ENCODE measurements at places on chromosomes 7 and 10. TPM values are rescaled to one million over a fixed set of nuclear protein-coding genes. Genes with fewer than 3 reads are reported as not detected.

- no peaks in the 10 kb centered on the region for H3K36me3 ChIP-seq
- DNase-seq = no peak
- peaks cover 2% of the 10 kb centered on the region for H3K27me3 ChIP-seq
- H3K27ac ChIP-seq = no peak overlapping the region
- no peak overlapping the region for H3K4me3 ChIP-seq
- H3K4me1 ChIP-seq = no peaks in the 10 kb centered on the region
These were observed 222.2 kb upstream of the FZD1 start for GRCh38 chr7:91041901-91042484.

DNA sequence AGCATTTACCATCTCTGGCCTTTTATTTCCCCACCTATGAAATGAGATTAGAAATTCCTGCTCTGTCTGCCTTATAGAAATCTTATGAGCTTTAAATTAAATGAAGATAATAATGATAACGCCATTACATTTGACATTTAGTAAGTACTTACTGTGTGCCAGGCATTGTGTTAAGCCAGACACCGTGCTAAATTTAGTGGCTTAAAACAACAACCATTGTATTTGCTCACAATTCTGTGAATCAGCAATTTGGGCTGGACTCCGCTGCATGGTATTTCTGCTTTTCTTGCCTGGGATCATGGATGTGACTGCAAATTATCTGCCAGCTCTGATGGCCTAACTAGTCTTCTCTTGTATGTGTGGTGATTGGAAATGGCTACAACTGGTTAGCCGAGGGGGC, 56.4 kb upstream of the CCDC6 start:
- peaks cover 6% of the 10 kb centered on the region for H3K27me3 ChIP-seq
- no peak for DNase-seq
- H3K4me1 ChIP-seq = no peaks in the 10 kb centered on the region
- no peaks in the 10 kb centered on the region for H3K36me3 ChIP-seq
- no peak overlapping the region for H3K27ac ChIP-seq

DNA sequence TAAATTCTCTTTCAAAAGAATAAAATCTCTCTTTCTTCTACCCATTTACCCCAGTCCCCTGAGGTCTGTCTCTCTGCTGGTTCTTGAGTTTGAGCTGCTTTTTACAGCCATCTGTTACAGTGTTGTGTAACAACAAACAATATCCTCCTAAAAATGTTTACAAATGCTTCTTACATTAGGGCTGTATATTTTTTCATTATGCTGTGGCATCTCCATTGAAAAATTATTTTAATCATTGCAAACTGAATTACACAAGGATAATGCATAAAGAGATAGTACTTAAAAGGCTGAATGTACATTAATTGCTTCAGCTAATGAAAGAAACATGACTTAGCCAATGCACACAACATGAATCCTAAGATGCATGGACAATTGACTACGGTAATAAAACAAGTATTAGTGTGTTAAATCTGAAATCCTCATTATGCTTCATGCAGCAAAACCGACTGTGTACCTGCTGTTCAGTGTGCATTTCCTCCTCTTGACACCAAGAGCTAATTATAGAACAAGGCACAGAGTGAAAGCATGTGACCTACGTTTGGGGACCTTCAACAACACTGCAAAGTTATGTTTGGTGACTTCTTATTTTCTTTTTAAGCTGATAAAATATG, 181.7 kb upstream of the RHOBTB1 start:
- peaks cover 3% of the 10 kb centered on the region for H3K27me3 ChIP-seq
- no peak overlapping the region for H3K27ac ChIP-seq
- no peak for DNase-seq
- no peaks in the 10 kb centered on the region for H3K36me3 ChIP-seq
- H3K4me3 ChIP-seq = no peak overlapping the region

GRCh38 chr10:27330074-27330473, 89.5 kb upstream of the ACBD5 start:
- no peaks in the 10 kb centered on the region for H3K4me1 ChIP-seq
- no peaks in the 10 kb centered on the region for H3K36me3 ChIP-seq
- no peak overlapping the region for H3K4me3 ChIP-seq
- peaks cover 4% of the 10 kb centered on the region for H3K27me3 ChIP-seq

GRCh38 chr10:119131512-119132240, 27.8 kb downstream of the DENND10 start:
- peak overlapping the region; percentile 98 for H3K27ac ChIP-seq
- peaks cover 69% of the 10 kb centered on the region for H3K36me3 ChIP-seq
- H3K27me3 ChIP-seq = no peaks in the 10 kb centered on the region
- peak; percentile 75 for DNase-seq

GRCh38 chr10:70666960-70667798, 5.1 kb upstream of the ADAMTS14 start:
- H3K27me3 ChIP-seq = peaks cover 27% of the 10 kb centered on the region
- H3K27ac ChIP-seq = no peak overlapping the region
- peaks cover 3% of the 10 kb centered on the region for H3K4me1 ChIP-seq
- no peak for DNase-seq
- no peaks in the 10 kb centered on the region for H3K36me3 ChIP-seq
- H3K4me3 ChIP-seq = no peak overlapping the region

DNA sequence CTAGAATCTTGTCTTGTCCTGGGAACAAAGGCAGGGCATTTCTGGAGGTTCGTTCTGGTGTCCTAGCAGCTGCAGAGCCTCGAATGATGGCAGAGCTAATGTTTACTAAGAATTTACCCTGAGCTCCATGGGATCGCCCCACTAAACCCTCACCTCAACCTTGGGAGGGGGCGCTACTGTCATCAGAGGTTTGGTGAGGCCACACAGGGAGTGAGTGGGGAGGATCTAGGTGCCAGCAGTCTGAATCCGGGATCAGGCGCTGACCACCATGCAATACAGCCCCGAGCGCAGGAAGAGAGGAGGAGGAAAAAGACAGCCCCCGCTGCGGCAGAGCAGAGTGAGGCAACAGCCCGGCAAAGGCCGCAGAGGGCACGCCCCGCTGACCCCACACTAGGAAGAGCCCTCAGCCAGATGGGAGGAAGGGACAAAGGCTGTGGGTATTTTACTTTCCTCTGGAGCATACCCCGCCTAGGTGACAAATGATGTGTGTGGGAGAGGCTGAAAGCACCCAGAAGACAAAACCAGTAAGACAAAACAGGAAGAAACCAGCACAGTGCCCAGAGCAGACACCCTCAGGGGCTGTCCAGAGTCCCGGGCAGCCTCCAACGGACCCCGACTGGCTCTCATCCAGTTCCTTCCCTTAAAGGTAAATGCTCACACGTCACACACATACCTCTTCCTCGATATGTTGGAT, 103.5 kb downstream of the FAM53B start:
- peak overlapping the region; percentile 78 for H3K27ac ChIP-seq
- H3K4me3 ChIP-seq = no peak overlapping the region
- peaks cover 22% of the 10 kb centered on the region for H3K36me3 ChIP-seq
- DNase-seq = no peak
- H3K27me3 ChIP-seq = no peaks in the 10 kb centered on the region
- H3K4me1 ChIP-seq = peaks cover 68% of the 10 kb centered on the region

DNA sequence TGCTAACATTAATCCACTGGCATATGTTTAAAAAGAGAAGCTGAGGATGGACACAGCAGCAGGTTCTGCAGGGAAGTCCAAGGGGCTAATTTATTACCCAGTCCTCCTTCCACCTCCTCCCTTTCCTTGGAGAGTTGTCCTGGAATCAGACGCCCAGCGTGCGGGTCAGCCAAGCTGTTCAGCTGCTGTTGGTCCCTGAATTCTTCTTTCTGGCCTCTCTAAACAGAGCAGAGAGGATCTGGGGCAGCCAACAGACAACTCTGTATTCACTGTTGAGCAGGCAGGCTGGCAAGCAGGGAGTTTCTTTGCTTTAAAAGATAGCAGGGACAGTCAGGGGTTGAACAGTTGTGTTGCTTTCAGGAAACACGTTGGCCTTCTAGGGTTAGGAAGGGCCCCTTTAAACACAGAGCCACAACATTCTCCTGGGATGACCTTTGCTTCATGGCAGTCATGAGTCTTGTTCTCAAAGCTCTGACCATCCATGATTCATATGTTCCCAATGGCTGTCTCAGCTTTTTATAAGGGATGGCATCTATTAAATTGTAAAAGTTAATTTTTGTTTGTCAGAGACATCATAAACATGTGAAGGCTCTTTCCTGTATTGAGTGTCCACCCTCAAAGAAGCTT, 217.0 kb downstream of the CREB5 start:
- H3K4me1 ChIP-seq = no peaks in the 10 kb centered on the region
- no peaks in the 10 kb centered on the region for H3K36me3 ChIP-seq
- H3K4me3 ChIP-seq = no peak overlapping the region
- peaks cover 9% of the 10 kb centered on the region for H3K27me3 ChIP-seq
- no peak for DNase-seq

- H3K27ac ChIP-seq = no peak overlapping the region
- H3K27me3 ChIP-seq = peaks cover 2% of the 10 kb centered on the region
- no peak for DNase-seq
- peaks cover 14% of the 10 kb centered on the region for H3K4me1 ChIP-seq
- no peak overlapping the region for H3K4me3 ChIP-seq
These were observed 261.6 kb downstream of the MDFIC start for GRCh38 chr7:115183431-115184057.

DNA sequence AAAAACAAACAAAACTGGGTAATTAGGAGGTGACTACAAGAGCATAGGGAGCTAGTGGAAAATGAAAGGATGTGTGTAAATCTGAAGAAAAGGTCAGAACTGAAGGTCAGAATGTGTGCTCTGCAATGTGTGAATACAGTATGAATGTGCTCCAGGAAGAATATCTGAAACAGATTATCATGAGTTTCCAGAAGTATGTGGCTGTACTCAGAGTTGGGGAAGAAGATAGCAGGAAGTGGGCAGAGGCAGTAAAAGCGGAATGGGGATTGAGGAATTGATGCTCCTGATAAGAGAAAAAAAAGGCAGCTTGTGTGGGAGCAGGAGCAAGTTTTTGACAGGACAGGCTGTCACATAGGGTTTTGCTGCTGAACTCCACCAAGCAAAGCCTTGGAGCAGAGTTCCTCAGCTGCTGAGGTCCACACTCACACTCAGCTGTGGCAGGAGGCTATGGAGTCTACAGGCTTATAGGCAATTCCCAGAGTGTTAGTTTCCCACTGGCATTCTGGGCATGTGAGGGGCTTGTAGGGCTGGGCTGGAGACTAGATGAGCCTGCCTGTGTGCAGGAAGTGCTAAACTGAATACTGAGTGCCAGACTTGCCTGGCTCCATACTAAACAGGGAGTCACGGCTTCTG, 22.9 kb downstream of the H2AZ2 start:
- H3K4me3 ChIP-seq = no peak overlapping the region
- H3K4me1 ChIP-seq = peaks cover 18% of the 10 kb centered on the region
- DNase-seq = no peak
- peak overlapping the region; percentile 37 for H3K27ac ChIP-seq
- no peaks in the 10 kb centered on the region for H3K27me3 ChIP-seq

- no peaks in the 10 kb centered on the region for H3K36me3 ChIP-seq
- no peak for DNase-seq
- H3K4me1 ChIP-seq = no peaks in the 10 kb centered on the region
- no peak overlapping the region for H3K27ac ChIP-seq
- H3K4me3 ChIP-seq = no peak overlapping the region
These were observed 315.7 kb downstream of the EXOC4 start for GRCh38 chr7:133568544-133568943.

GRCh38 chr10:130377986-130378540, 241.9 kb downstream of the GLRX3 start:
- no peak overlapping the region for H3K4me3 ChIP-seq
- H3K27ac ChIP-seq = no peak overlapping the region
- H3K36me3 ChIP-seq = no peaks in the 10 kb centered on the region
- H3K4me1 ChIP-seq = no peaks in the 10 kb centered on the region
- DNase-seq = no peak

DNA sequence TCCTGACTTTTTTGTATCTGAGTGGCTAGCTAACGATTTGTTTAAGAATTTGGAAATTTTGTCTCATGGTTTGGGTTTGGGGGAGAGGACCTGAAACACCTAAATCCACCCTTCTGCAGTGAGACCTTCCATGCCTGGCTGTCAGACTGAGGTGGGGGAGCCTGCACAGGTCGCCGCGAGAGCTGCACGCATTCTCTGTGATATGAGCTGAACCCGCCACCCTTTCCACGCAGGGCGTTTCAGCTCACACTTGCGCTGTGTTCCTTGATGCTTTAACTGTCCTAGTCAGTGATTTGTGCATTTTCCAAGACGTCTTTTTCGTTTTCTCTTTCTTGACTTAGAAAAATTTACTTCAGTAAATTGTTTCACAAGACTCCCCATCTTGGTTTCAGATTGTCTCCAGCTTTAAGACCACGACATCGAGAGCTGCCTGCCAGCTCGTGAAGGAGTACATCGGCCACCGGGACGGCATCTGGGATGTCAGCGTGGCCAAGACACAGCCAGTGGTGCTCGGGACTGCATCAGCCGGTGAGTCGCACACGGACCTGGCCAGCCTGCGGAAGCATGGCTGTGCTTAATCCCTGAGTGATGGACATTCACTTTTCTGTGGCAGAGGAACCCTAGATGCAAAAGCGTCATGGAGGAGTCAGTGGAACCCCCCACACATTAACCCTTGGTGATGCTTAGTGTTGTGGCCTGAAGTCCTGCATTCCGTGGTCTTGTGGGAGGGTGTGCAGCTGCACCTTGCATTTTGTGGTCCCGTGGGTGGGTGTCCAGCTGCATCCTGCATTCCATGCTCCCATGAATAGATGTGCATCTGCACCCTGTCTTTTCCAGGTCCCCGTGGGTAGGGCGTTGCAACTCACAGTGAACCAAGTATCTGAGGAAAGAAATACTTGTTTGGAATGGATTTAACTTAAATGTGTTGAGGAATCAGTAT, 28.1 kb downstream of the WDR37 start:
- peaks cover 14% of the 10 kb centered on the region for H3K4me1 ChIP-seq
- H3K27ac ChIP-seq = no peak overlapping the region
- no peak for DNase-seq

- no peaks in the 10 kb centered on the region for H3K27me3 ChIP-seq
- DNase-seq = no peak
- no peak overlapping the region for H3K4me3 ChIP-seq
- peak overlapping the region; percentile 27 for H3K27ac ChIP-seq
- peaks cover 32% of the 10 kb centered on the region for H3K36me3 ChIP-seq
These were observed 6.5 kb downstream of the GNB2 start for GRCh38 chr7:100679927-100680575.

DNA sequence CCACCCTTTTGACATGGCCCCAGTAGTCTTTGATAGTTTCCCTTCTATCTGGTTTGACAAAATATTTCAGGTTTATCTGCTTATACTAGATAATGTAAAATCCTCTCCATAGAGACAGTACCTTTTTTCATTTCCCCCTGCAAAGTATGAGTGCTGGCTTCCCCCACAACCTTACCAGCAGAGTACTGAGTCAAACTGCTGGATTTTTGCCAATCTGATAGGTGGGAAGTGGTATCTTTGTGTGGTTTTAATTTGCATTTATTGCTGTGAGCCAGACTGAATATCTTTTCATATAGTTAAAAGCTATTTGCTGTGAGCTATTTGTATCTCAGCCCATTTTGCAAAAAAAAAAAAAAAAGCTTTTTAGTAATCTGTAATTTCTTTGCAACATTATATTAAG, 32.1 kb upstream of the HECTD2 start:
- peaks cover 14% of the 10 kb centered on the region for H3K27me3 ChIP-seq
- H3K36me3 ChIP-seq = peaks cover 2% of the 10 kb centered on the region
- H3K4me1 ChIP-seq = no peaks in the 10 kb centered on the region
- H3K27ac ChIP-seq = no peak overlapping the region
- DNase-seq = no peak
- H3K4me3 ChIP-seq = no peak overlapping the region

- H3K27ac ChIP-seq = no peak overlapping the region
- DNase-seq = no peak
- H3K27me3 ChIP-seq = no peaks in the 10 kb centered on the region
- H3K4me1 ChIP-seq = no peaks in the 10 kb centered on the region
- no peaks in the 10 kb centered on the region for H3K36me3 ChIP-seq
These were observed 60.4 kb upstream of the FAM20C start for GRCh38 chr7:131781-132482.

The SFMBT2 gene
- total RNA-seq = 32.3 TPM

The HOXA13 gene
- not detected for total RNA-seq

The DDIT4 gene
- 189 TPM for total RNA-seq

The SUFU gene
- 13.4 TPM for total RNA-seq

The CHN2 gene
- total RNA-seq = 2.4 TPM

The BLNK gene
- not detected for total RNA-seq

The BTBD16 gene
- not detected for total RNA-seq

The CHST15 gene
- total RNA-seq = not detected

The PTN gene
- not detected for total RNA-seq

Data from activated CD4-positive, alpha-beta T cell treated with anti-CD3 and anti-CD28 coated beads, Interleukin-2, amount 10 ng/mL, durations not matched to agents 7 days and 5 days (primary cell).